Activated B cell treated with CpG ODN at 0.5 μM for 24 hours (primary cell): ENCODE measurements at places on chromosomes 2 and 18.

- no peak overlapping the region for H3K4me3 ChIP-seq
- no peaks in the 10 kb centered on the region for H3K4me1 ChIP-seq
- no peak overlapping the region for H3K27ac ChIP-seq
- no peak for DNase-seq
These were observed 14.2 kb downstream of the SCN9A start for GRCh38 chr2:166361351-166362153.

DNA sequence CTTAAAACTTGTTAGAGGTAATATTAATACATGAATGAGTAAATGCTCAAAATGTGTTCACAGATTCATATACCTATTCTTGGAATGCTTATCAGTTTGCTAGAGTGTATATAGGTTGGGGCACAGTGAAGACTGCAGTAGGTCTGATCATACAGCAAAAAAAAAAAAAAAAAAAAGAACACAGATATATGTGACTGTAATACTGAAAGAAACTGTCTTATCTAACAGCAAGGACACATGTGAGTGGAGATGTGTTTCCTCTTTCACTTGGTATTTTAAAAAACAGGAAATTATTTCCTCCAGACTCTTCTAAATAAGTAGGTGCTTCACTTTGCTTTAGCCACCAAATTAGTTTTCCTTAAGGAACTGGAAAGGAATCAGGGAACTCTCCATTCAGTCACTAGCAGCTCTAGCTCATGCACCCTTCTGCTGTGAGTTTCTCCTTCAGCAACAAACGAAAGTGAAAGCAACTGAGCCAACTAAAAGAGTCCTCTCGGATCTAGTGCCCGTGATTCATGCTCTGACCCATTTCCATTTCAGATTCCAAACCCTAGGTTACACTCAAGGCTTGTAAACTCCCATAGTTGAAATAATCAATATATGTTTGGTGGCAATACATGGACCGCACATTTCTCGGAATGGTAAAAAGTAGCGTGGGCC is 98.5 kb downstream of the DSEL start:
- no peak for DNase-seq
- peaks cover 4% of the 10 kb centered on the region for H3K4me1 ChIP-seq
- H3K36me3 ChIP-seq, result no peaks in the 10 kb centered on the region
- H3K27me3 ChIP-seq, result no peaks in the 10 kb centered on the region

- H3K27ac ChIP-seq, result no peak overlapping the region
- H3K27me3 ChIP-seq, result no peaks in the 10 kb centered on the region
- no peaks in the 10 kb centered on the region for H3K4me1 ChIP-seq
- no peaks in the 10 kb centered on the region for H3K36me3 ChIP-seq
- no peak overlapping the region for H3K4me3 ChIP-seq
These were observed 58.1 kb downstream of the PXDN start for GRCh38 chr2:1685957-1686783.

DNA sequence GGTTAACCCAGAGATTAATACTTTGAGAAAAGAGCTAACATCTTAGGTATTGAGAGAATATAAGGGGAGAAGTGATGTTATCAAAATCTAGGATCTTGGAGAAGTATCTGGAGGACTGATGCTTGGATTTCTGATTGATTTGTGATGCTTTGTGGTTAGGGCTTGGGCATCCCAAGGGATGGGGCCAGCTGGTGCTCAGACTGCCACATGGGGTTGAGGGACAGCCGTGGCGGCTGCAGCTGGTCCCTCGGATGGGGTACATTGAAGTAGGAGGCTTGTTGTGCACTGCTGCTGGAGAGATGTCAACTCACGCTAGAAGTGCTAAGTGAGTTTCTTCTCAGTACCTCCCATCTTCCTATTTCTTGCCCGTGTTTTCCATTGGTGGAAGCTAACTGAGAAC is 22.4 kb downstream of the HRH4 start:
- no peak overlapping the region for H3K27ac ChIP-seq
- H3K27me3 ChIP-seq, result peaks cover 12% of the 10 kb centered on the region
- H3K4me1 ChIP-seq, result peaks cover 4% of the 10 kb centered on the region
- no peak overlapping the region for H3K4me3 ChIP-seq

DNA sequence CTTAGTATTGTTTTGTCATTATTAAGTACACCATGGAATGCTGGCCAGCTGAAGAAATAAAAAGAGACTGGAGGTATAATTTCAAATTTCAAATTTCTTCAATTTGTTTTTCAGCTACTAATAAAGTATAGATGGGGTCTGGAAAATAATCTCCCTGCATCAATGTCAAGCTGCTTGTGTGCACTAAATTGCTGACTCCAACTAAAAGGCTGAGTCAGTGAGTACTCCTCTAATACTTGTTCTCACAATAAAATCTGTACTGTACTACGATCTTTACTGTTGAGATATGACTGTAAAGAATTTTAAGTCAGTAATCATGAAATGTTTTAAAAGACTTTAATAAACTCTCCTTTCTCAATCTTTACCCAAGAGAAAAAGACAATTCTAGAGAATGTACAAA is 131.9 kb downstream of the SATB2 start:
- H3K4me3 ChIP-seq, result no peak overlapping the region
- DNase-seq, result no peak
- no peaks in the 10 kb centered on the region for H3K36me3 ChIP-seq
- H3K27me3 ChIP-seq, result no peaks in the 10 kb centered on the region
- no peak overlapping the region for H3K27ac ChIP-seq

- H3K27me3 ChIP-seq, result peaks cover 10% of the 10 kb centered on the region
- H3K4me1 ChIP-seq, result no peaks in the 10 kb centered on the region
- H3K36me3 ChIP-seq, result no peaks in the 10 kb centered on the region
- no peak overlapping the region for H3K4me3 ChIP-seq
- no peak for DNase-seq
- no peak overlapping the region for H3K27ac ChIP-seq
These were observed 137.6 kb downstream of the ATL2 start for GRCh38 chr2:38239452-38239851.

DNA sequence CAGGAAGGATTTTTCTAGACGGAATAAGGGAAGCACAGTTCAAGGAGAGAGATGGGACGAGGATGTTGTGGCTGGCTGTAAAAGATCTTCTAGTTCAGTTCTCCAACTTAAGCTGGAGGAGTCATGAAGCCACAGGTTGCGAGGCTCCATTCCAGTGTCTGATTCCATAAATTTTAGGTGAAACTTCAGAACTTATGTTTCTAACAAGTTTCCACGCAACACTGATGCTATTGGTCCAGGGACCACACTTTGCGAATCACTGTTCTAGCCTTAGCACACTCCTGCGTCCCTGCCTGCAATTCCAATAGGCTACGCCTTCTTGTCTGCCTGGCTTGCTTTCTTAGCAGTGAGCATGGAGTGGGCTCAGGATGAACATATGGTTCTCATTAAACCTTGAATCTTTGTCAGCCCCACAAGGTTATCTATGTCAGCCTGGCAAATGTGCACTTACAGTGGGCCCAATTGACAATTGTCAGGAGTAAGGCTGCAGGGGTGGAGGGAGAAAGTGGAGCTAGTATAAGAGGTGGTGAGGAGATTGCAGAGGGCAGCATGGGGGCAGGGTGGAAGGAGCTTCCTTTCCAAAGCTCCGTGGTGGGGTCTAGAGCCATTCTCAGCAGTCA is 438.1 kb upstream of the ST6GAL2 start:
- no peak for DNase-seq
- no peak overlapping the region for H3K4me3 ChIP-seq
- H3K36me3 ChIP-seq, result no peaks in the 10 kb centered on the region
- H3K27me3 ChIP-seq, result no peaks in the 10 kb centered on the region
- H3K4me1 ChIP-seq, result no peaks in the 10 kb centered on the region

- H3K4me1 ChIP-seq, result no peaks in the 10 kb centered on the region
- no peak for DNase-seq
- no peaks in the 10 kb centered on the region for H3K36me3 ChIP-seq
- no peaks in the 10 kb centered on the region for H3K27me3 ChIP-seq
- no peak overlapping the region for H3K27ac ChIP-seq
These were observed 212.1 kb downstream of the CDH2 start for GRCh38 chr18:27964811-27965210.

DNA sequence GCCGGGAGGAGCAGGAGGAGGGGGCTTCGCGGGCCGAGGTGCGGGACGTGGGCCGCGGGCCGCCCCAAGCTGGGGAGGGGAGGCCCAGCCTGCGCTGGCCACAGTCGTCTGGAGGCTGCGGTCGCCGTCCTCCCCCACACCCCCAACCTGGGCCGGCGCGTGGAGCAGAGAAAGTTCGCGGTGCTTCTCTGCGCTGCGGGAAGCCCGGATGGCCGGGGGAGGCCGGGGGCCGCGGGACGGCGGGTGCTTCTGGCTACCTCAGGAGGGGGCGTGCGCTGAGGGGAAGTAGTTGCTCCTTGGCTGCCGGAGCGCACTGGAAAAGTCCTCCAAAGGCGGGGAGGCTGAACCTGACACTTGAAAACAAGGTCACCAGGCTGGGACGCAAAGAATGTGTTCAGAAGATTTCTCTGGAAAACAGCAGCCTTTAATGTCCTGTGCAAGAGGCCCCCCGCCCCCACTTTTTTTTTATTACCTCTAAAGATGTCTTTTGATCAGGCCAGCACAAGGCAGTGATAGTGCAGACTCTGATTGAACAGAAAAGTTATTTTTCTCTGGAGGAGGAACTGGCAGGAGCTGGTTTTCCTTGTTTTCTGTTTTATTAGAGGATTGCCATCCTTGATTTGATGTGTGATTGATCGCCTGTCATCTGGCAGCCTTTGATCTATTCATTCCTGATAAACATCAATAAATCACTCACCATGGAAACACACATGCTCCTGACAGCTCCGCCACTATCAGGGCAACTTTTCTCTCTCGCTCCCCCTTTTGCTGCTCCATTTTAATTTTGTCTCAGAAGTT is 1.6 kb downstream of the TSHZ1 start:
- no peak for DNase-seq
- H3K27ac ChIP-seq, result peak overlapping the region; percentile 7

DNA sequence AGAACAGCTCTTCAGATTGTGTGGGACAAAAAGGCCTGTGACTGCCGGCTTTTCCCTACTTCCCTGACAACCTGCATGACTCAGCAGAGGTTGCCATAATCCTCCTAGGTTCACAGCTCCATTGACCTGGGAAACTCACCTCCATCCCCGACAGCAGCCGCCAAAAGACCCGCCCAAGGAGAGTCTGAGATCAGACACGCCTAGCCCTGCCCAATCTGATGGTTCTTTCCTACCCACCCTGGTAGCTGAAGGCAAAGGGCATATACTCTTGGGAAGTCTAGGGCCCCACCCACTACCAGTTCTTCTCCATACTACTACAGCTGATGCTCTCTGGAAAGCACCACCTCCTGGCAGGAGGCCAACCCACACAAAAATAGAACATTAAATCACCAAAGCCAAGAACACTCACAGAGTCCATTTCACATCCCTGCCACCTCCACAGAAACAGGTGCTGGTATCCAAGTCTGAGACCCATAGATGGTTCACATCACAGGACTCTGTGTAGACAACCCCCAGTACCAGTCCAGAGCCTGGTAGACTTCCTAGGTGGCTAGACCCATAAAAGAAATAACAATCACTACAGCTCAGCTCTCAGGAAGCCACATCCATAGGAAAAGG is 140.6 kb downstream of the NETO1 start:
- H3K4me1 ChIP-seq, result no peaks in the 10 kb centered on the region
- H3K27ac ChIP-seq, result no peak overlapping the region

DNA sequence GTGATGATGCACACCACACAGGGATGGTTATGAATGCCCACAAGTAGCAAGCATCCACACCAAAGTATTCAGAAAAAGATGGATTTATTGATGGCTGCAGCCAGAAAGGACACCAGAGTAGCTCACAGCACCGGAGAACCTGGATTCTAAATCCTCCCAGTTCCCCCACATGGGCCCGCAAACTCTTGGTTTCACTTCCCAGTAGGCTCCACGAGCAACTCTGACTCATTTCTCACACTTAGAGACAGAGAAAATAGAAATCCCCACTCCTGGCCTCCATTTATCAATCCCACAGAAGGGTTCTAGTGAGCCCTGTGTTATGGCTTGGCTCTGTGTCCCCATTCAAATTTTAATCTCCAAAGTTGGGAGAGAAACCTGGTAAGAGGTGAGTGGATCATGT is 426.7 kb upstream of the MYT1L start:
- no peak overlapping the region for H3K4me3 ChIP-seq
- H3K27ac ChIP-seq, result no peak overlapping the region
- H3K27me3 ChIP-seq, result no peaks in the 10 kb centered on the region
- H3K4me1 ChIP-seq, result no peaks in the 10 kb centered on the region
- H3K36me3 ChIP-seq, result no peaks in the 10 kb centered on the region
- no peak for DNase-seq

GRCh38 chr18:13378150-13378549 is 159.6 kb downstream of the LDLRAD4 start:
- no peak for DNase-seq
- no peak overlapping the region for H3K27ac ChIP-seq
- peaks cover 41% of the 10 kb centered on the region for H3K4me1 ChIP-seq
- H3K27me3 ChIP-seq, result no peaks in the 10 kb centered on the region
- no peaks in the 10 kb centered on the region for H3K36me3 ChIP-seq

GRCh38 chr18:27803957-27804356 is 373.0 kb downstream of the CDH2 start:
- DNase-seq, result no peak
- no peak overlapping the region for H3K27ac ChIP-seq
- no peak overlapping the region for H3K4me3 ChIP-seq
- no peaks in the 10 kb centered on the region for H3K27me3 ChIP-seq

- H3K4me3 ChIP-seq, result no peak overlapping the region
- peaks cover 76% of the 10 kb centered on the region for H3K36me3 ChIP-seq
- DNase-seq, result no peak
- peaks cover 46% of the 10 kb centered on the region for H3K4me1 ChIP-seq
- no peaks in the 10 kb centered on the region for H3K27me3 ChIP-seq
These were observed 12.2 kb downstream of the DGUOK start for GRCh38 chr2:73938718-73939352.

- no peak for DNase-seq
- H3K36me3 ChIP-seq, result no peaks in the 10 kb centered on the region
- H3K27ac ChIP-seq, result no peak overlapping the region
- no peaks in the 10 kb centered on the region for H3K4me1 ChIP-seq
- H3K27me3 ChIP-seq, result no peaks in the 10 kb centered on the region
These were observed 174.0 kb upstream of the SLC8A1 start for GRCh38 chr2:40625849-40626248.

- no peaks in the 10 kb centered on the region for H3K4me1 ChIP-seq
- no peak overlapping the region for H3K4me3 ChIP-seq
- no peaks in the 10 kb centered on the region for H3K27me3 ChIP-seq
- no peaks in the 10 kb centered on the region for H3K36me3 ChIP-seq
These were observed 839.3 kb upstream of the SALL3 start for GRCh38 chr18:78140294-78140693.

- H3K4me3 ChIP-seq, result no peak overlapping the region
- no peak overlapping the region for H3K27ac ChIP-seq
- no peaks in the 10 kb centered on the region for H3K36me3 ChIP-seq
- DNase-seq, result no peak
- H3K27me3 ChIP-seq, result no peaks in the 10 kb centered on the region
These were observed 142.2 kb downstream of the PKP4 start for GRCh38 chr2:158598862-158599517.

GRCh38 chr2:109447251-109447661 is 166.5 kb downstream of the SEPTIN10 start:
- DNase-seq, result no peak
- no peaks in the 10 kb centered on the region for H3K4me1 ChIP-seq
- no peaks in the 10 kb centered on the region for H3K27me3 ChIP-seq
